ENCODE measurements at places on chromosomes 3 and 15. TPM values are rescaled to one million over a fixed set of nuclear protein-coding genes. Genes with fewer than 3 reads are reported as not detected.

DNA sequence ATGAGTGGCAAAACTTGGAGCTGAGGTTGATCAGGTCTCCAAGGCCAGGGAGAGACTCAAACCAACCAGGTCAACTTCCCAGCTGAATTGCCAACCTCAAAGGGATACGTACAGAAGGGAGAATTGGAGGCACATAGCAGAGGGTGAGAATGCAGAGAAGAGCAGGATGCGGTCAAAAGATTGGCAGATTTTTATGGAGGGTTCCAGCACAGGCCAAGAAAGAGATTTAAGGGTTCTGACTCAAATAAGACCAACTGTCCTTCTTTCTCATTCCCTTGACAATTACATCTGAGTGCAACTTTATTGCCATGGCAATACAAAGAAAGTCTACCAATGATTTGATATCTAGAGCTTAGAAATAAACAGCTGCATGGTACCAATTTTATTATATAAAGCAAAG is 33.2 kb downstream of the SCG5 start:
- no peak for DNase-seq

GOLIM4 gene
- 14.9 TPM for total RNA-seq

DNA sequence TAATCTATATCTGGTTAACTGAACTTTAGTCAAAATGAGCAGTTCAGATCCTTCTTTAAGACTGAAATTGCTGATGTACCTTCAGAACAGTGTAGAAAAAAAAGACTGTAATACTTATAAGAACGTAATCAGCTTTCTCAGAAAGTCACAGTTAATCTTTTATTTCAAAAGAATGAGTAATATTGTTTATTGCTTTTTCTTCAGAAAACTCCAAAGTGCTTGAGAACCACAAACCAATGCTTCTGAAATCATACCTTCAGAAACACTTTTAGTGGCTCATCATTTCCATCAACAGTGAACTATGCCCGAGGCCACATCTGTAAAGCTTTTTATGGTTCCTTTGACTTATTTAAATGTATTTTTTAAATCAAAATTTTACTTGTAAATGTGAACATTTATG is 33.3 kb upstream of the CLASP2 start:
- DNase-seq = no peak

DNA sequence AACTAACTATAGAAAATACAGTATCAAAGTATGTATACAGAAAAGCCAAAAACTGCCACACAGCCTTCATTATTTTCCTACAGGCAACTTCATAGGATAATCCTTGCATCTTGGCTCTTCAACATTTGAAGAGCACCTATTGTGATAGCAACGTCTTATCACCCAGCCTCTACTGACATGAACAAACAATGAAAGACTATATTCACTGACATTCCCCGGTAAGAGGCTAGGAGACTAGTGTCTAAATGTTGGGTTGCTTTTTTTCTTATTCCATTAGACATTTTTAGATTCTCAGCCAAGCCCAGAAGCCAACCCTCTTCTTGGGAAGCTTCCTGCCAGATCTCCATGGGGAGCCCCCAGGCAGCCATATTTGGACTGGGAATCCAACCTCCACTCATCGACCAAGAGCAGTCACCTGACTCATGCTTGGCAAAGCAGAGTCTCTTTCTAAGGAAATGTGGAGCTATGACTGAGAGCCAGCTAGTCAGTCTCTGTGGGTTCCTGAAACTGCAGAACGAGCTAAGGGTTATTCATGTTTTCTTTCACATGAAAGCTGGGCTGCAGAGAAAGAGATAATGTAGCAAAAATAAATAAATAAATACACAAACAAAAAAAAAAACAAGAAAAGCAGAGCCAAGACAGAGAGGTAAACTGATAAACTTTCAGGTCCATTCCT is 227.5 kb downstream of the MAGI1 start:
- DNase-seq = no peak

- DNase-seq = no peak
Observed at GRCh38 chr15:71187078-71187477, 71.8 kb downstream of the THSD4 start.

All from adrenal gland (tissue), 19 donors.